ENCODE measurements at places on chromosomes 3 and 15.
A peak's percentile ranks its signal among the peaks of the same experiment; 100 is the strongest.

- no peak for DNase-seq
These were observed 80.4 kb upstream of the SLC6A6 start for GRCh38 chr3:14322001-14322400.

DNA sequence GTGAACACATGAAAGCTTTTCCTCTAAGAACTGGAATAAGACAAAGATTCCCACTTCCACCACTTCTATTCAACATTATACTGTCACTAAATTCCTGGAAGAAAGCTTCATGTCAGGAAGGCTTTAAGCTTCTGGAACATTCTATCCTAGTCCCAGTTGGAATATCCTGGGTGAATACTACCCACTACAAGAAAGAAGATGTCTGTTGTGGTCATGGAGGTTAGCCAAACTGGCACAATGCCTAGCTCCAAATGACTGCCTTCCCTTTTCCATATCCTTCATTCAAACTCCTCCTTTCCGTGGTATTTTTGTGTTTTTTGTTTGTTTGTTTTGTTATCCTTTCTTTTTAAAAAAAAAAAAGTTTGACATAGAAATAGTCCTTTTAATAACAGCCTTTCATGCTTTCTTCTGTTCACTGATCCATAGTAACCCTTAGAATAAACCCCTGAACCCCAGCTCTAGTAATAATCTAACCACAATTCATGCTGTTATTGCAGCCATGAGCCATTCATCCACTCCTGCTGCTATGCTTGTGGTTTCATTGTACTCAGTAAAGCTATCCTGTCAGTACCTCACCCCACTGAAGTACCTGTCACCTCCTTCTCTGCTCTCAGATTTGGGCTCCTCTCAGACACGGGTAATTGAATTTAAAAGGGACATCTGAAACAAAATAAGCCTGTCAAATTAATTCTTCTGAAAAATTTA is 447.5 kb downstream of the IGSF11 start:
- no peak for DNase-seq

DNA sequence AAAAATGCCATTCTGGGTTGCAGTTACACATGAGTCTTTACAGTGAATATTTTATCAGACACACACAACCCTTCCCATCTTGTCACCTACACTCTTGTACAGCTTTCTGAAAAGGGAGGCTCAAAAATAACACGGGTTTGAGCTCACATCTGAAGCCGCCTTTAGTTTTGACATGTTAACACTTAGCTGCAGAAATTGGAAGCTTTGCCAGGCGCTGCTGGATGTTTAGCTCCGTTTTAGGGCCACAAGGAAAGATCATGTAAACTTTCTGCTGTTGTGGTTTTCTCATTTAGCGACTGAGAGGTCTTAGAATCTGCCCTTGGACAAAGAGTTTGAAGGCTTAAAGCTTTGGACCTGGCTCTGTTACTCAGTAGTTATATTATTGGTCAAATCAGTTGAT is 120.1 kb downstream of the OXNAD1 start:
- DNase-seq = no peak

DNA sequence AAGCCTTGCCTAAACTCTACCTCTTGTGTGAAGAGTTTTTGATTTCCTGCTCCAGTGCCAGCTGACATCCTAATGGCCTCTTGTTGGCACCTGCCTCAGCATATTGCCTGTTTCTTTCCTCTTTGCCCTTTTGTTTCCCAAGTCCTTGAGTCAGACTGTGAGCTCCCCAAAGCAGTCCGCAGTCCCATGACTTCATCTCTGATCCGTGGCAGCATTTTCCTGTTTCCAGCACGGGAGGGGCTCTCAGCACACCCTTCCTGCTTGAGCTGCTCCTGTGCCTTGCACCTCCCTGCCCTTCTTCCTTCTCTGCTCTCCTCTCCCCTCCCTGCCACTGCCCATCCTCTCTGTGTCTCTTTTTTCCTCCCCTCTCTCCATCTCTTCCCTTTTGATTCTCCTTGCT is 179.6 kb downstream of the EPHB1 start:
- DNase-seq = no peak

DNA sequence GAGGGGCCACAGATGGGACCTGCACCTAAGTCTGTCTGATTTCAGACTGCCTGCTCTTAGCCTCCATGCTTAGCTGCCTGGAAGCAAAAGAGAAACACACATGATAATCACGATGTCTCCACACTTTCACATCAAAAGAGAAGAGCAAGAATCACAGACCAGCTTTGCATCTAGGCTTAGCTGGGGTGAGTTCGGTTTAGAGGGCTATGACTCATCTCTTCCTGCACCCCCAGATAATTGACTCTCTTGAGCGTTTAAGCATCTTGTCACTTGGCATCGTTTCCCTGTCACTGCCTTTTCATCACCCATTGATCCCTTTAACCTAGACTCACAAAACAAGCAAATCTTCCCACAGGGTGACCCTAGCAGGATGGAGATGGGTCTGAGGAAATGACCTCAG is 124.0 kb downstream of the NTRK3 start:
- DNase-seq = no peak

- DNase-seq = no peak
These were observed 176.9 kb downstream of the STAC start for GRCh38 chr3:36557021-36557707.

DNA sequence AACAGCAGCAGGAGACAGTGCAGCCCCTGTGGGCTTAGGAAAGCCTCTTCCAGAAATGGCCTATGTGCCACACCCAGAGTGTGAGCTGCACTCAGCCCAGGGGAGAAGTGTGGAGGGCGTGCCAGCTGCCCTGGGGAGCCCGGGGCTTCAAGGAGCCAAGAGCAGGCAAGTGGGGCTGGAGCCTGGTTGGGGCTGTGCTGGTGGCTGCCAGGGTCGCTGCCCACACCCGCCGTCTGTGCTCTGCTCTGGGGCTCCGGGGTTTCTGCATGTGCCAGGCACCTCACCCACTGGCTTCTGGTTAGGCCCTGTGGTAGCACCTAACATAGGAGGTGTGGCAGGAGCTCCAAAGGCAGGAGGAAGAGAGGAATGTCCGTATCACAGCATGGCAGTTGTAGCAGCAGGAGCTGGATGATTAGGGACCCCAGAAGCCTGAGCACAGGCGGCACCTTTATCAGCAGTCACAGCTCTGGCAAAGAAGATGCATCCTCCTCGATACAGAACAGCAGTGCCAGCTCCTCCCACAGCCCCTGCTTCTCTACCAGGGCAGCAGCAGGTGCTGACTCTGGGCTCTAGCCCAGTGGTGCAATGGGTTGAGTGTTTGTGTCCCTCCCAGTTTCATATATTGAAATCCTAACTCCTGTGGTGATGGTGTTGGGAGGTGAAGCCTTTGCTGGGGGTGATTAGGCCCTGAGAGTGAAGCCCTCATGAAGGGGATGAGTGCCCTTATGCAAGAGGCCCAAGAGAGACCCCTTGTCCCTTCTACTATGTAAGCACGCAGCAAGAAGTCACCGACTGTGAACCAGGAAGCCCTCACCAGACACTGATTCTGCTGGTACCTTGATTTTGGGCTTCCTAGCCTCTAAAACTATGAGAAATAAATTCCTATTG is 70.0 kb upstream of the KLF13 start:
- no peak for DNase-seq

DNA sequence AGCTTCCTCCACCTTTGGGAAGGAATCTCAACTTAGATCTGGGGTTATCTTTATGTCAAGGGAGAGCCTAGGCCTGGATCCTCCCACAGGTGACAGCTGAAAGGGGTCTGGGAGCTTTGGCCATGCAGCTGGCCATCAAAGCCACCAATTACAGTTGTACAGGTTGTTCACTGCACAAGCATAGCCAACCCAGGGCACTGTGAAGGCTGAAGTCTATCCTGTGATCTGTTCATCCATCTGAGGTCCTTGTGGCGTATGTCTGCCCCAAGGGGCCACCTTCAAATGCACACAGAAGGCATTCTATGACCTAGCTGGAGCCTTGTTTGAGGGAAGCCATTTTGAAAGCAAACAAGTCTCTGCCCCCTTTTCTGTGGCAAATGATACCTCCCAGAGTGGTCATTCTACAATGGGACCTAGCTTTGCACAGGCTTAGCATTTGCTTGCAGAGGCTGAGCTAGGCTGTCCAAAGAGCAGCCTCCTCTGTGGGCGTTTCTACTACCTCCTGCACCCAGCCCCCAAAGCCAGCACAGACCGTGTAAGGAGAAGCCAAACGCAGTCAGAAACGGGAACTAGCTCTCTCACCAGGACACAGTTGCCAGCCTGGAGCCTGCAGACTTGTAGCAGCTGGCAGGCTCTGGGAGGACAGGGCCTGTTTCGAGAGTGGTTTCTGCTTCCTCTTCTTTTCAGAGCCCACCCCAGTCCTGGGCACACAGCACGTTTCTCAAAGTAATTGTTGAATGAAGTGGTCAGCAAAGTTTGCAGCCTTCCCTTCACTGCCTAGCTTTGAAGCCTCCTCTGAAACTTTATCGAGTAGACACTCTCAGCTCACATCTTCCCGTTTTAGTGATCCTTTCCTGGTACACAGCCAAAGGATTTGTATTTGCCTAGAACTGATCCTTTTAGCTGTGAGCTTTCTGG is 157.3 kb upstream of the SMAD3 start:
- no peak for DNase-seq

DNA sequence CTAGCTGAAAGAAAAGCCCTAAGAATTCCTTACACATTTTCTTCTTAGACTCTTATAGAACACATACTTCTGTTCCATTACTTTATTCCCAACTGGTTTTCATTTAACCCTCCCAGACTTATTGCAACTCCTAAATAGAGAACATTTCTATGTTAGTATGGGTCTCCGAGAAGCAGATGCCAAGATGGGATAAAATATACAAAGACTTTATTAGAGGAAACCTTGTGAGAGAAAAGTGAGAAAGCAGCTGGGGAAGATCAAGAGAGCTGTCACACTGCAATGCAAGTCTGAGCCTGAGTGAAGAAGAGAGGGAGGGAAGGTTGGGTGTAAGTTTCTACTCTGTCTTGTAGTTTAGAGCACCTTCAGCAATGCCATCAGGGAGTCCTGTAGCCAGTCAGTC is 979.3 kb downstream of the IGSF11 start:
- no peak for DNase-seq

DNA sequence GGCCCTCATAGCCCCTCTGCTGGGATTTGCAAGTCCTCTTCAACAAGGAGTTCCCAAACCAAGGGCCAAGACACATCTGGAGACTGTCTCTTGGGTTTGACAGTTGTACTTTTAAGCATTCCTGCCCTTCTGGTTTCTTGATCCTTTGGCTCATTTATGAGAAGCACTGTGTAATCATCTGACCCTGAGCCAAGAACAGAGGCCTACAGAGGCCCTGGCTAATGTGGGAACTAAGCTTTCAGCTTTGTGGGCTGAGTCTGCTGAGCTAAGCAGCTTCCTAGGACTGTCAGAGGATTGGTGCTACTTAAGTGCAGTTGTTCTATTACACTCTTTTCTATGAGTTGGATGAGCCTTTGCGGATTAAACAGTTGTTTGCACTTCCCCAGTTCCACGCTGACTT is 178.3 kb downstream of the KBTBD8 start:
- no peak for DNase-seq

- DNase-seq = no peak
These were observed 114.5 kb downstream of the EPHA3 start for GRCh38 chr3:89221924-89222323.

DNA sequence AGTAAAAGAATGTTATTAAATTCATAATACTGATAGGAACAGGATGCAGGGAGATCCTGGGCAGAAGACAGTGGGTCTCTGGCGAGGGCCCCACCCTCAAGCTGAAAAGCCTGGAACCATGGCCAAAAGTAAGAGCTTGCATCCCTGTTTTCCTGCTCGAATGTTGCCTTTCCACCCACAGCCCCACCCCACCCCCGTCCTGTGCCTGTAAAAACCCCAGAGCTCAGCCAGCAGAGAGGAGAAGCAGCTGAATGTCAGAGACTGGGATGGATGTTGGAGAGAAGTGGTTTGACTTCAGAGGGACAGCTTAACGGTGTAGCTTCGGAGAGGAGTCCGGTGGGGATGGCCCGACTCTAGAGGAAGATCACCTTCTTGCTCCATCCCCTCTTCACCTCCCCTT is 207.9 kb downstream of the ROBO2 start:
- DNase-seq = no peak

- no peak for DNase-seq
These were observed 197.2 kb downstream of the VGLL3 start for GRCh38 chr3:86793786-86794185.

- DNase-seq = no peak
These were observed 7.9 kb upstream of the BCL2A1 start for GRCh38 chr15:79978655-79979514.

GRCh38 chr15:66389859-66390381 is 3.2 kb downstream of the MAP2K1 start:
- no peak for DNase-seq

GRCh38 chr15:68829068-68829467 is 8.4 kb upstream of the ANP32A start:
- DNase-seq = no peak

- no peak for DNase-seq
These were observed 497.9 kb upstream of the SGO1 start for GRCh38 chr3:20683910-20684309.

GRCh38 chr15:76514282-76514681 is 177.7 kb downstream of the ISL2 start:
- DNase-seq = peak; percentile 93

DNA sequence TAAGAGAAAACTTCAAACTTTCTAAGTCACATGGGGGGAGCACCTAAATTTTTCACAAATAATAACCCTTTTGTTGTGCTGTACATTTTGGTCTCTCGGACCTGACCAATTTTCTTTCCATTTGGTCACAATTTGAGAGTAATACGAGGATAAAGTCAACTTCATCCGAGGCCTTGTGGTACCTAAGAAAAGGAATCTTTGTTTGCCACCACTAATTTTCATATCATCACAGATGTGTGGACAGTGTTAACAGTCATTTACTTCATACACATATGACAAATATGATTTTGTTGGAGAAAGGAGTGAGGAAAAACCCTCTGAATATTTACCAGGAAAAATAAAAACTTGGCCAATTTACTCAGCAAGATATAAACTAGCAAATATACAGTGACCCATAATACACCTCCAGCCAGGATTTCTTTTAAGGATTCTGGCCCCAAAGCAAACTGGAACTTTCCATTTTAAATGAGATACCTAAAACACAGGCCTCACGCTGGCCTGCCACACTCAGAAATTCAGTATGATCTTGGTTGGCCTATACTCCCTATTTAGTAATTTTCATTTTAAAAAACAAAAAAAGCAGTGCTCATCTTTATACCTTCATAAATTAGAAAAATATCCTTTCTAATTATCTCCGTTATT is 40.7 kb downstream of the VGLL4 start:
- DNase-seq = no peak

DNA sequence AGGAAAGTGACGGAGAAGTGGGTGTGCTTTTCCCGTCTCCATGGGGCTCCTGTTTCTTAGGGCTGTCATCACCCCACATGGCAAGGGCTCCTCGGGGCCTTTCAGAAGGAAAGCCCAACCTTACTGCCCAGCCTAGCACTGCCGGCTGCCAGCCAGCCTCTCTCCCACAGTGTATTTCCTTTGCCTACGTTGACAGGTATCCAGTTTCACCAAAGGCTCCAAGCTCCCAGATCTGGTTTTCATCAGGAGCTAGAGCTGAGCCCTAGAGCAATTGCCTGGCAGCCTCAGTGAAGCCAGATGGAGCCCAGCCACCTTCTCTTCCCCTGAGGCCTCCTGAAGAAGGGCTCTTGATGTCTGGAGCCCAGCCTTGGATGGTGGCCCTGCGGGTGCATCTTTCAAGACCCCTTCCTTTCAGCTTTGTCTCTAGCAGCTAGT is 20.2 kb downstream of the CRABP1 start:
- no peak for DNase-seq

All from NCI-H2227 treated with DMSO at 0.1 percent for 48 hours (cell line).